ENCODE measurements at places on chromosomes 4 and X.
A peak's percentile ranks its signal among the peaks of the same experiment; 100 is the strongest.

GRCh38 chr4:41877020-41877796 is 58.0 kb upstream of the TMEM33 start:
- DNase-seq: peak; percentile 74

GRCh38 chr4:61194571-61194970 is 5.6 kb upstream of the ADGRL3 start:
- no peak for DNase-seq

GRCh38 chr4:175127314-175127713 is 209.2 kb downstream of the ADAM29 start:
- DNase-seq: no peak

GRCh38 chr4:10055871-10056270 is 34.6 kb upstream of the SLC2A9 start:
- DNase-seq: no peak

DNA sequence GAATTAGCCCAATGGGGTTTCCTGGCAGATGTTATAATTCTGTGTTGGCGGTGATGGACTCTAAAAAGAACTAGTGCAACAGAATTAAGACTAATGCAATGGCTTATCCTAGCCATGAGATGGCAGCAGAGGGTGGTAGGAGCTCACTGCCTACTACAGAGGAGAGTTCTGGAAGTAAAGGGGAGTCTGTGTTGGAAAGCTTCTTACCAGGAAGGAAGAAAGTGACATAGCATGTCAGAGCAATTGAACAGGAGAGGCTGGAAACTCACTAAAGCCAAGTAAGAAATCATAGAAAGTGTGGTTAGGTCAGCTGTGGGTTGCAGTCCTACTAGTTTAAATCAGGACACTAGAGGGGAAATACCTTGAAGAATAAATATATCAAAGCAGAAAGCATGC is 6.3 kb upstream of the TRPC5OS start:
- DNase-seq: peak; percentile 32

GRCh38 chrX:7154041-7154597 is 6.2 kb upstream of the PUDP start:
- no peak for DNase-seq

DNA sequence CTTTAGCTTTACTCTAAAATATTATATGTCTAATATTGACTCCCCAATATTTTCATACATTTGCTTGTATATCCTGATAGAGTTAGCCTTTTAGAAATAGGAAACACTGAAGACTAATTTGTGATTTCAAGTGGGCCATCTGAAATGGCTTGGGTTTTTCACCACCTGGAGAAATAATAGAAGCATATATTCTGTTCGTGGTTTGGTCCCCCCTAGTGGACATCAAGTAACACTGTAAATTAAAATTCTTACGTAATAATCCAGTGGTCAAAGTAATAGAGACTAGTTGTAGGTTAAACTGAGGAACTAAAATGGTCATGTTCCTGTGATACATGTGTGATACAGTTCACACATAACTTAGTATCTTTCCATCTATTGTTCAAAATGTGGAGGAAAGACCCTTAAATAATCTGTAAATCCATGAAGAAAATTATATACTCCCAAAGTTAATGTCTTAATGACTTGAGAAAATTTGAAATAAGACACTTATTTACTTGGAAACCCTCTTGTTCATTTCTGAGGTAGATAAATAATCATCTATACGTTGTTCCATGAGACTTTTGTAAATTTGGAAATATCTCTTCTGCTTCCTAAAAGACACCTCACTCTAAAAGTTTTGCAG is 79.8 kb upstream of the SMARCAD1 start:
- DNase-seq: peak; percentile 53

- DNase-seq: no peak
These were observed 12.0 kb upstream of the CD38 start for GRCh38 chr4:15765910-15766697.

DNA sequence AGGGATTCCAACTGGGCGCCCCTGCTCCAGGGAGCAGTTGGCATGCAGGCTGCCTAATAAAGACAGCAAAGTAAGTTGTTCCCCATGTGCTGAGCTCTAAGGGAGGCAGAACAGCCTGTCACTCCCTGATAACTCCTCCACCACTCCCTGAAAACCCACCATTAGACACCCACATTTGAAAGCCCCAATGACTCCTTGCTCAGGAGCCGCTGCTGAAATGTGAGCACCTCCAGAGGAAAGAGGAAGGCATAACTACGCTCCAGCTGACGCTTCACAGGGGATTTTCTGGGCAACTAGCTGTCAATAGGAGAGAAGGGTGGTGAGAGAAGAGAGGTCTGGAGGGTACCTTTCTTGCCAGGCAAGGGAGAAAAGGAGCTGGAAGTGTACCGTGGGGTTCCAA is 62.5 kb downstream of the NPY1R start:
- no peak for DNase-seq

DNA sequence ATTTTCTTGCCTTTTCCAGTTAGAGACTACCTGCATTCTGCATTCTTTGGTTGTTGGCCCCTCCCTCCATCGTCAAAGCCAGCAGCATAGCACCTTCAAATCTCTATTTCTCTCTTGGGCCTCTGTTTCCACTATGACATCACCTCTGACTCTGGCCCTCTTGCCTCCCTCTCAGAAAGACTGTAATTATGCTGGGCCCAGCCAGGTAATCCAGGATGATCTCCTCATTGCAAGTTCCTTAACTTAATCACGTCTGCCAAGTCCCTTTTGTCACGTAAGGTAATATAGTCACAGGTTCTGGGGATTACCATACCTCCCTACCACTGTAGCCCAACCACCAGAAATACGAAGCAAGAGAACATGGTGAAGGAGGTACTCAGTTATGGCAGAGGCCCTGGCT is 39.3 kb upstream of the NYX start:
- no peak for DNase-seq

DNA sequence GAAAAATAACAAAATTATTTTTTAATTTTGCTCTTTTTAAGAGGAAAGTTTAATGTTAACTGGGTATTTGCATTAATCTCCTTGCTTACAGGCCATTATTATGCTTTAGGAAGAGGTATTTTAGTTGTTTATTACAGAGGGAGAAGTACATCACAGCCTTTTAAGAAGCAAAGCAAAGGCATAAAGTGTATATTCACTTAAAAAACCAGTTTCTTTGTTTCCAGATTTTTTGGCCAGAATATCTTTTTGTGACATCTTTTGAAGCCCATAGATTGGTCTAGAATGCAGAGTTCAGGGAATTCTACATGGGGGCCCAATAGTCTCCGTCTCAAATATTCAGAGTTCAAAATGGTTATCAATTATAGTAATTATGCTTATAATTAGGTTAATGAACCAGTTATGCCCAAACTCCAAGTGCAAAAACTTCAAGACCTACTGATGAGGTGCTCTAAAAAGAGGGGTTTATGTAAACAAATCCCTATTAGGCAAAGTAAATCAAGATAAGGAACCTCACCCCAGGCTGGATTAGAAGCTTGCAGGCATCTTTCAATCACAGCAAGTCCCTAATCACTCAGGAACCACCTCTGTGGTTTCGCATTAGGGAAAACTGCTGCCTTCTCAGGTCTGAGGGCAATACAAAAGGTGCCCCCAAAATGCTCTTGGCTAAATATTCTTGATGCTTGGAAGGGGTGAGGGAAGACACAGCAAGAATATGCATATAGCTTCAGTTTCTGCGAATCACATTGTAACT is 1.4 kb downstream of the CXXC4 start:
- no peak for DNase-seq

GRCh38 chr4:183272384-183272783 is 47.7 kb downstream of the CLDN22 start:
- no peak for DNase-seq

DNA sequence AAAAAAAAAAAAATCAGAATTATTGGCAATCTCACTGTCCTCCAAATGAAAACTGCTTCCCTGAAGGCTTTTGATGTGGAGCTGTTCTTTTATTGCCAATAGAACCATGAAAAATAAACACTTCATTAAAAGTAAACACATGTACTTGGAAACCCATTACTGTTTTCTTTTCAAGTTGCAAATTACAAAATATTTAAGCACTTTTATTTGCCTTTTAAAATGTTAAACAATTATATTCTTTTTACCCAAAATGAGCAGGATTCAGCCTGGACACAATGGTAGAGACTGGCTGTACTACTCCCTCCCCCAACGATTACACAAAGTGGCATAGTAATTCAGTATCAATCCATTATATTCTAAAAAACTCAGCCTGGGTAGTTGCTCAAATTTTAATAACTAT is 60.9 kb downstream of the SH2D1A start:
- DNase-seq: no peak

- DNase-seq: peak; percentile 34
These were observed 64.8 kb downstream of the GLRA3 start for GRCh38 chr4:174764105-174764729.

GRCh38 chrX:110321670-110322069 is 3.8 kb upstream of the AMMECR1 start:
- no peak for DNase-seq

GRCh38 chr4:147425019-147425418 is 55.9 kb upstream of the EDNRA start:
- no peak for DNase-seq

GRCh38 chr4:176988226-176988625 is 195.5 kb upstream of the VEGFC start:
- DNase-seq: no peak

DNA sequence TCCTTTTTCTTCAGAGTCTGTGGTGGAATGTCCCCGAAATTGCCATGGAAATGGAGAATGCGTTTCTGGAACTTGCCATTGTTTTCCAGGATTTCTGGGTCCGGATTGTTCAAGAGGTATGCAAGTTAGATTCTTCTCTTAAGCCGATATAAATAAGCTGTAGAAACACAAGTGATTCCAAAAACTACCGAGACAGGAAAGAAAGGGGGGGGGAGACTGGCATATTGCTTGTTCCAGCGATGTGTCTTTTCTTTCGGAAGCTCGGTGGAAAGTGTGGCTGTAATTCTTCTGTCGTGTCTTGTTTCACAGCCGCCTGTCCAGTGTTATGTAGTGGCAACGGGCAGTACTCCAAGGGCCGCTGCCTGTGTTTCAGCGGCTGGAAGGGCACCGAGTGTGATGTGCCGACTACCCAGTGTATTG is 236.9 kb downstream of the DCTD start:
- DNase-seq: no peak

DNA sequence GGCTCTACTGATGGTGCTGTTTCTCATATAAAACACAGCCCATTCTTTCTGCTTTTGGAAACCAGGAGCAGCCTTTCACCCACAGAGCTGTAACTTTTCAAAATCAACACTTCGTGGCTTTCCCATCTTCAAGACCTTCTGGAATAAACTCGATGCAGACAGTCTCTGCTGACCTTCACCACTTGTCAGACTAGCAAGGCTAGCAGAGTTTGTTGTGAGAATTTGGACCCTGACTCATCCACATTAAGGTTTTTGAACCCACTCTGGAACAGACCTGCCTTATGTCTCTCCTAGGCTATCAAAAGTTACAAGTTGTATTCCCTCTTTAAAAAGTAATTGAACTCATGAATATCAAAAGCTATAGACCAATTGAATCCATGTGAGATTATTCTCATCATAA is 88.6 kb downstream of the MAML3 start:
- no peak for DNase-seq

DNA sequence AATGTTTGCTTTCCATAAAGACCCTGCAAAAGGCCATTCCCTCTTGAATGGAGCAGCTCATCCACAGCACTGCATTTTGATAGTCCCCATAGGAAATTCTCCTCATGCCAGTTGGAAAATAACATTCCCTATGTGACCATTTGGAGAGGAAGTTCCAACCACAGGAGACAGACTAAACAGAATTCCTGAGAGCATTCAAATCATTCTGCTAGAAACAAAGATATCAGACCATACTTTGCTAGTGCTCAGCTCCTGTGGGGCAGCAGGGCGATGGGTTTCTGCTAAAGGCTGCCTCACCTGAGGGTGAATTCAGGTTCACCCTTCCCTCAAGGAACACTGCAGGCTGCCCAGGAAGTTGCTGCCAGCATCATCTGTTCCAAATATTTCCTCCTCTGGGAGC is 58.8 kb downstream of the LNX1 start:
- no peak for DNase-seq

GRCh38 chr4:111510535-111510934 is 634.7 kb upstream of the FAM241A start:
- no peak for DNase-seq

DNA sequence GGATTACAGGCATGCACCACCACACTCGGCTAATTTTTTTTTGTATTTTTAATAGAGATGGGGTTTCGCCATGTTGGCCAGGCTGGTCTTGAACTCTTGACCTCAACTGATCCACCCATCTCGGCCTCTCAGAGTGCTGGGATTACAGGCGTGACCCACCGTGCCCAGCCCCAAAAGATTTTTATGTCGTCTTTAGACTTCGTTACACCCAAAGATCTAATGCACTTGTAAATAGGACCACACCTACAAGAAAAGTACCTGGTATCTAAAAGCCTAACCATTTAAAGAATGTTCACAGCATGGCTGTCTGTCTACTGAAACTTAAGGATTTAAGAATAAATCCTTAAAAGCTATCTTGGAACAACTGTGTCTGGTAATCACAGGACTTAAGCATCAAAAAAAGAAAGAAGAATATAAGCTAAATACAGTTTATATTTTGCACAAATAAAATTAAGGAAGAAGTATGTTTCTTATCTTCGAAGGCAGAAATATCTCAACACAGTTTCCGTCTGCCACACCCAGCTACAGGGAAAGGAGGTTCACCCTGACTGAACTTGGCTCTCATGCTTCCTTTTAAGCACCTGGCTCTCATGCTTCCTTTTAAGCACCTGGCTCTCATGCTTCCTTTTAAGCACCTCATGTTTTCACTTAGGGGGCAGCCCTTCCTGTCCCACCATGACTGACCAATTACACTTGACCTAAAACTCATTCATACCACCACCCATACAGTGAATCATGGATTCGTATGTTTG is 92.0 kb upstream of the STS start:
- DNase-seq: no peak

- no peak for DNase-seq
These were observed 325.9 kb downstream of the NR3C2 start for GRCh38 chr4:148116264-148116663.

- DNase-seq: no peak
These were observed 77.5 kb downstream of the DHRSX start for GRCh38 chrX:2423282-2423681.

DNA sequence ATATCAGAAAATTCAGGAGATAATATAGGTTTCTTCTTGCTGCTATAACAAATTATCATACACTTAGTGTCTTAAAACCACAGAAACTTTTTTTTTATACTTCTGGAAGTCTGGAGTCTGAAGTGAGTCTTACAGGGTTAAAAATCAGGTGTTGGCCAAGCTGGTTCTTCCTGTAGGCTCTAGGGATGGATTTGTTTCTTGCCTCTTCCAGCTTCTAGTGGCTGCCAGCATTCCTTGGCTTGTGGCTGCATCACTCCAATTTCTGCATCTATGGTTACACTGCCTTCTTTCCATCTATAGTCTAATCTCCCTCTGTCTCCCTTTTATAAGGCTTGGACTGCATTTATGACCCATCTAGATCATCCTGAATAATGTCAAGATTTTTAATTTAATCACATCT is 68.7 kb downstream of the ANTXR2 start:
- no peak for DNase-seq

- DNase-seq: no peak
These were observed 101.5 kb downstream of the KDM6A start for GRCh38 chrX:44974451-44974850.

GRCh38 chr4:185813133-185813532 is 1.1 kb upstream of the SORBS2 start:
- DNase-seq: no peak

- no peak for DNase-seq
These were observed 51.5 kb upstream of the MXD4 start for GRCh38 chr4:2313366-2313765.

GRCh38 chrX:52544147-52544840 is 27.4 kb upstream of the XAGE1B start:
- DNase-seq: no peak

GRCh38 chrX:118507766-118508165 is 12.2 kb downstream of the DOCK11 start:
- no peak for DNase-seq

- DNase-seq: peak; percentile 9
These were observed 82.2 kb downstream of the FNIP2 start for GRCh38 chr4:158850800-158851644.

All from SK-N-DZ (cell line).